ENCODE measurements at places on chromosomes 4 and X.

- no peak for DNase-seq
Measured at GRCh38 chr4:170014359-170015011, 11.7 kb downstream of the MFAP3L start.

- DNase-seq: no peak
Measured at GRCh38 chrX:129737916-129738315, 863 bp upstream of the XPNPEP2 start.

DNA sequence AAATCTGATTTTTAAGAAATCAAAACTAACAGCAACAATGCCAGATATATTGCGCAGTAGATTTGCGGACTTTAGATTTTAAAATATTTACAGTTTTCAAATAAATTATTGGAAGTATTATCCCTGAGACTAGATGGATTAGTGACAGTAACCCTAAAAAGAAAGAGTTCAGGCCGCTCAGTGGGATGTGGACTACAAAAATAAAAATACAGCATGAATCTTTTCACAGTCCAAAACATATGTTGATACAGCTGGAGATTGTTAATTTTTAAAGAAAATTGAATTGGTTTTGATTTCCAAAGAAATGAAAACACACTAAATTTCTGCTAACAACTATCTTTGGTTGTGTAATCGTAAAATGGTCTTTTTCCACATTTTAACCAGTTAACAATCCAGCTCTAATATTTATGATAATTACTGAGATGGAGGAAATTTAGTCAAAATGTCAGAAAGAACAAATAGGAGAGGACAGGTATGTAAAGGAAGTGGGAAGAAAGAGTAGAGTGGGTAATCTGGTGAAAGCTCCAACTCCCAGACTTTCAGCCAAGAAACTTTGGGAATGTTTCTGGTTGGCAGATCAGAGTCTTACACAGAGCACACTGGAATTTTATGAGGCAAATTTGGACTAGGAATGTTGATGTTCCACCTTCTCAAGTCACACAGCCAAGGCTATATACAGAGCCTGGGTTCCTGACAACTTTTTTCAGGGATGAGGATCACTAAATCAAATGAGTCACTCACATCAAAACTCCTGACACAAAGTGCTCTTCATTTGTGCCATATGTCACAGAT is 15.1 kb downstream of the C4orf36 start:
- no peak for DNase-seq

DNA sequence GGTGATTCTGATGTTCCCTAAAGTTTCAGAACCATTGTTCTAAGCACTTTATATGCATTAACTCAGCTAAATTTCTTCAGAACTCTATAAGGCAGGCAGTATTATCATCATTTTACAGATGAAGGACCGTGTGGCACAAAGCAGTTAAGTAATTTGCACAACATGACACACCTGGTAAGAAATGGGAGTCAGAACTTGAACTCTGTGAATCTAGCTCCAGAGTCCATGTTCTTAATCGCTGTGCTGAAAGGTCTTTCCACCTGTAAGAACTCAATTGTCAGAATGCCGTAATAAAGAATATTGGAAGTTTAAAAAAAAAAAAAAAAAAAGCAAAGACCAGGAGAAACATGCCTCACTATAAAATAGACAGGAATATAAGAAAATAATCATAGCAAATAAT is 9.2 kb downstream of the HUWE1 start:
- no peak for DNase-seq

DNA sequence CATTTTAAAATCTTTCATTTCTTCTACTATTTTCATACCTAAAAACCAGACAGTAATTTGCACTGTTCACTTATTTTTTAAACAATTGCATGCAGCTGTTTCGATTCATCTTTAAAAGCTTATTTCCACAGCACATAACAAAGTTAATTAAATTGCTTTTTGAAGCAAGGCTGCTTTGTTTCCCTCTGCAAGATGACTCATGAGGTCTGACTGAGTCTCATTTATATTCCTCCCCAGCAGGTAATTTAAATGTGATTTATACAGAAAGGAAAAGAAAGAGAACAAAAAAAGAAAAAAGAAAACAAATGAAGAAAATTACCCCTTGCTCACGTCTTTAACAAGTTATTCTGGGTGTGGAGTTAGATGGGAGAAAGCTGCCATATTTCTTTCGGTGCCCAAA is 22.8 kb downstream of the VMA21 start:
- DNase-seq: no peak
